CD4-positive, alpha-beta T cell treated with Interleukin-17A for 1 hour (primary cell): ENCODE measurements at places on chromosomes 4 and X.

- DNase-seq: no peak
Measured at GRCh38 chr4:180491210-180491609, 1752.0 kb upstream of the TENM3 start.

- DNase-seq: no peak
Measured at GRCh38 chr4:72473434-72473900, 95.6 kb downstream of the ADAMTS3 start.

DNA sequence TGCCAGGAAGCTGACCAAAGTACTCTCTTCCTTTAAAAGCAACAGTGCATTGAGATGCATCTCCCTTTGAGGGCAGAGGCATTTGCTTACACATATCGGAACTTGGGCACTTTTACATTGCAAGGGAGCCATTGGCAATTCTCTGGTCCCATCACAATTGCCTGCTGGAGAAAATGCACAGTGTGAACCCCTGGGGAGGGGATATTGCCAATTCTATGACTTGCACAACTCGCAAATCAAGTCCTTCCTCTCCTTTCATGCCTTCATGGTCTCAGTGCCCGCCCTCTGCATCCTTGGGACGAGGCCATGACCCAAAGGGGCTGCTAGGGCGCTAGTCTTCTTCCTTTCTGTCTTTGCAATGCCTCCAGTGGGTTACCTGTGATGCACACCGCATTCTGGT is 14.9 kb upstream of the PDZD4 start:
- DNase-seq: no peak

- no peak for DNase-seq
Measured at GRCh38 chr4:1045595-1046201, 34.3 kb downstream of the FGFRL1 start.

- no peak for DNase-seq
Measured at GRCh38 chr4:32396507-32397070, 1676.4 kb downstream of the PCDH7 start.

GRCh38 chr4:114399105-114399504 is 199.5 kb upstream of the UGT8 start:
- DNase-seq: no peak

DNA sequence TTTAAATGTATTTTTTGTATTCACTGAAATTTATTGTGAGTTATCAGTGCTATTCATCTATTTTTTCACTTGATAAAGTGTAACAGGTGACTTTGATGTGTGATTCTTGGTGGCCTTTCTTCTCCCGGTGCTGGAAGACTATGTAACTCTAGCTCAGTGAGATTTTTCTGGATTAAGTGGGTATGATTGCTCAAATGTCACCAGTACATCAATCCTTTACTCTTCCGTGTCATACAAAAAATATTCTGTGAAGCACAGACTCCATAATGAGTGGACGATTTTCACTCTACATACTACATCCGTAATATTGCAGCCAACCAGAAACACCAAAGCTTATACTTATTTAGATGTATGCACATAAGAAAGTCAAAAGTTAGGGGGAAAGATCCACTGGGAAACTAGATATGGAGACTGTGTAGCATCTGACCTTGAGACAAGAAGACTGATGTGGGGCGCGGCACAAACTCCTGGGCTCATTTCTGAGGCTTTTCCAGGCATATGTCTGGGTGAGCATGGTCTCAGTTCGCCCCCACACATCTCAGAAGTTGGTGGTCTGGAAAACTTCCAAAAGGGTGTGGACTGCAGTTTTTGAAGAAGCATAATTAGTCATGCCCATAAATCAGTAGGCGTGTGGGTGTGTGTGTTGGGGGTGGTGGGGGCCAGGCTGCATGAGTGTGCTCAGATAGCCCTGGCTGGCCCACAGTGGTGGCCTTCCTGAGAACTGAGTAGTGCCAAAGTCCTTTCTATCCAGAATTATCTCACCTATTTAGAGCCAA is 53.9 kb upstream of the TENM3 start:
- DNase-seq: no peak

DNA sequence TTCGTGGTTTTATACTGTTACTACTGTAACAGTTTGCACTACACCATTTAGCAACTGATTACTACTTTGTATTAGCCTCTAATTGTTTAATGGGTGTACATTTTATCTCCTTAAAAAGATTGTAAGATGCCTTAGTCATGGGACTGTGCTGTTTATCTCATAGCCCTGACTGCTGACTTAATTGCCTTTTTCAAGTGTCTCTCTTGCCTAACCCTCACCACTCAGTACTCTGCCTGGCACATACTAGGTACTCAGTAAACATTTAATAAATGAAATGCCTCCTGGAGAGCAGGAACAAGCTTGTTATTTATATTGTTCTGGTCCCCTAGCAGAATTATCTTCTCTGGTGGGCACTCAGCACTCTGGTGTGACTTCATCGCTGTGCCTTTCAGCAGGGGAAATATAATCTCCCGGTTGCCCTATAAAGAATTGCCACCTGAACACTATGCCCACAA is 1.7 kb upstream of the STIM2 start:
- no peak for DNase-seq

- DNase-seq: no peak
Measured at GRCh38 chr4:93267747-93268146, 560.8 kb upstream of the ATOH1 start.

DNA sequence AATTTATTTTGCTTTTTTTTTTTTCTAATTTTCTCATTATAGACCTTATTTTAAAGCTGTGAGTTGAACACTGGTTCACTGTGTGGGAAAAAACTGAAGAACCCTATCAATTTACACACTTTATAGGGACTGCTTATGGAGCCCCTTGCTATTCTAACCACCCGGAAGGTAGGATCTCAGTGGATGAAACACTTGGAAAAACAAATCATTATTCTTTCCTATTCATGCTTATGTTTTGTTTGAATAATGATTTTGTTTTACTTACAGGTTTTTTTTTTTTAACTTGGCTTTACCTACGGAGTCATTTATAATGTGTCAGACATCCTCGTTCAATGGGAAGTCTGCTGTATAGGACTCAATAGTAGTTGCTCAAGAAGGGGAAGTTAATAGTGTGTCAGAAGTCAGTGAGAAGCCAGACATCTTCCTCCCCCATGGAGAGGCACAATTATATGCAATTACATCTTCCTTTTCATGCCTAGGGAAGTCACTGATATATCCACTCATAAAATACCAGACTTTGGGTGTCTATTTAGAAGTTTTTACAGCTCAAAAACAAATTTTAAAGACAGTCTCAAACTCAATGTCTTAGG is 113.2 kb downstream of the ARSF start:
- no peak for DNase-seq

DNA sequence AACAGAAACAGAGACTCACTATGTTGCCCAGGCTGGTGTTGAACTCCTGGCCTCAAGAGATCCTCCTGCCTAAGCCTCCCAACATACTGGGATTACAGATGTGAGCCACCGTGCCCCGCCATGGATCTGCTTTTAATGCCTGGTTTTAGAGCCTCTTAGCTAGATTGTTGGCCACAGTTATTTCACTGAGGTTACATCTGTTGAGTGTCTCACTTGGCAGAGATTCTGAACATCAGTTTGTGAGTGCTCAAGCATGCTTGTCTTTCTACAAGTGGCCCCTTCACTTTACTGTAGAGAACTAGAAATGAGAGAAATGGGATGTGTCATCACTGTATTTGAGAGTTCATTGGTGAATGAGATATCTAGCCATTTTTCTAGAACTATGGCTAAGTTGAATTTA is 218.5 kb downstream of the APBB2 start:
- no peak for DNase-seq

DNA sequence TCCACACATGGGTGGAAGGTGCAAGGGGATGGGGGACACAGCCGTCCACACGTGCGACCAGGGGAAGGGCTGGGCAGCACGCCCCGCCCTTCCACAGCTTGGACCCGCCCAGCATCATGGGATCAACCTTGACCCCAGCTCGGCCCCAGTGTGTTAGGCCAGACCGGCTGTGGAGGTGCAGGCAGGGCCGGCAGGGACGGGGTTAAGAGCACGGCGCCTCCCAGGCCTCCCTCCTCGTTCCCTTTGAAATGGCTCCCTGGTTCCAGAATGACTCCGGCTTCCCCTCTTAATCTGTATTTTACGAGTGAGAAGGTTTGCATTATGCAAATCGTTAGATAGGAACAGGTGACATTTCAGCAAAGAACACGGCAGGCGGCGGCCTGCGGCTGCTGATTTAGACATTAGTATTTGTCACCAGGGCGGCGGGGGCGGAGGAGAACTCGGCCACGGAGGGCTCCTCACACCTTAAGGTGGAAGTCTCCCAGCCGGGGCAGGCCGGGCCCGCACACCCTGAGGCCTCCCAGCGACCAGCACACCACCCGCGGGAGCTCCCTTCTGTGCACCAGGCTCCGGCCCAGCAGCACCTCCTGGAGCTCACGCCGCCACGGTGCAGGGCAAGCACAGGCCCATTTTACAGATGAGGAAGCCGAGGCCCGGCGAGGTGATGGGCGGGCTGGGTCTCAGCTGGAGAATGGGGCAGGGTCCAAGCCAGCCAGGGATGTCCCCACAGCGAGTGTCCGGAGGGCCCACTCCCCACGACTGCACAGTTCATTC is 116.1 kb downstream of the FAM53A start:
- no peak for DNase-seq

- DNase-seq: no peak
Measured at GRCh38 chr4:184331268-184331995, 113.8 kb upstream of the ENPP6 start.

- peak; percentile 29 for DNase-seq
Measured at GRCh38 chr4:3285558-3286334, 7.1 kb upstream of the RGS12 start.

DNA sequence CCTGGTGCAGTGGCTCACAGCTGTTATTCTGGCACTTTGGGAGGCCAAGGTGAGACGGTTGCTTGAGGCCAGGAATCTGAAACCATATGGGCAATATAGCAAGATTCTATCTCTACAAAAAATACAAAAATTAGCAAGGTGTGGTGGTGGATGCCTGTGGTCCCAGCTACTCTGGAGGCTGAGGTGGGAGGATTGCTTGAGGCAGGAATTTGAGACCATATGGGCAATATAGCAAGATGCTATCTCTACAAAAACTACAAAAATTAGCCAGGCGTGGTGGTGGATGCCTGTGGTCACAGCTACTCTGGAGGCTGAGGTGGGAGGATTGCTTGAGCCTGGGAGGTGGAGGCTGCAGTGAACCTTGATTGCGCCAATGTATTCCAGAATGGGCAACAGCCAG is 2.3 kb downstream of the ADGRG4 start:
- no peak for DNase-seq

DNA sequence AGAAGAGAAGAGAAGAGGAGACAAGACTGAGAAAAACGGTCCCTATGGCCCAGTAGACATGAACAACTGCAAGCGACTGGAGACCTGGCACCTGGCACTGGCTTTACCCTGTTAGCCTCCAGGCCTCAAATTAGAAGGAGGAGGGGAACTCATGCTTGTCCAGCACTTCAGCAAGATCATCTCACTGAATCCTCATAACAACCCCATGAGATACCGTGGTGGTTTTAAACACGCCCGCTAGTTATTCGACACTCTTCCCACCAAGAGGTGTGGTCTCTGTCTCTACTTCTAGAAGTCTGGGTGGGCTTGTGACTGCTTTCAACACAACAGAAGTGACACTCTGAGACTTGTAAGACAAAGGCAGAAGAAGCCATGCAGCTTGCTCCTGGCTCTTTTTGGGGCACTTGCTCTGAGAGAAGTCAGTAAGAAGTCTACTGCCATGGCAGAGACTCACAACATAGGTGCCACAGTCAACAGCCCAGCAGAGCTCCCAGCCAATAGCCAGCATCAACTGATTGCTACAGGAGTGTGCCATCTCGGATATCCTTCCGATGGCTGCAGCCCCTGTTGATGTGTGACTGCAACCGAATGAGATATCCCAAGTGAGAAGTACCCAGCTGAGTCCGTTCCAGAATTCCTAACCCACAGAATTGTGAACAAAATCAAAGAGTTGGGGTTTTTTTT is 34.0 kb upstream of the BCOR start:
- no peak for DNase-seq

DNA sequence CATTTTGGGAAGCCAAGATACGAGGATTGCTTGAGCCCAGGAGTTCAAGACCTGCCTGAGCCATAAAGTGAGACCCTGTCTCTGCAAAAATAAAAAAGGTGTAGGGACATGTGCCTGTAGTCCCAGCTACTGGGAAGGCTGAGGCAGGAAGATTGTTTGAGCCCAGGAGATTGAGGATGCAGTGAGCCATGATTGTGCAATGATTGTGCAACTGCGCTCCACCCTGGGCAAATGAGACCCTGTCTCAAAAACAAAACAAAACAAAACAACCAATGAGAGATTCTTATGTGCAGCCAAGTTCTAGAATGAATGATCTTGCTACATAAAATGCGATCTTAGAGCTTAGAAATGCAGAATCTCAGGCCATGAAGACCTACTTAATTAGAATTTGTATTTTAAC is 22.5 kb downstream of the SLC9B2 start:
- DNase-seq: no peak

DNA sequence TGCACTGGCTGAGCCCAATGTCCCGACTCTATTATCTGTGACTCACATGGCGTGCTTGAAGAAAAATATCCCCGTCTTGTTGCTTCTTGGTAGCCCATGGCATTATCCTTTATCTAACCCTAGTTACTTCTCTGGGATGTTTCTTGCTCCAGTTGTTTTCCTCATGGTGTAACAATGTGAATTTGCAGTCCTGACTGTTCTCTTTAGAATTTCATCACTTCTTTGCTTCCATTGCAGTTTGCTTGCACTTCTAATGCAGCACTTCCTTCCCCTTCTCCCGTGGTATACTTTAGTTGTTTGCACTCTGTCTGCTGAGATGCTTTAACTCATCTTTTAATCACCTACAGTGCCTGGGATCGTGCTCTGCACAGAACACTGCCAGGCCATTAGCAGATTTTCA is 126.9 kb downstream of the MAML3 start:
- no peak for DNase-seq

GRCh38 chr4:54359919-54360650 is 131.0 kb downstream of the PDGFRA start:
- no peak for DNase-seq

- no peak for DNase-seq
Measured at GRCh38 chr4:126427853-126428252, 1113.1 kb downstream of the FAT4 start.

- DNase-seq: no peak
Measured at GRCh38 chrX:13763489-13763888, 28.9 kb downstream of the OFD1 start.

- no peak for DNase-seq
Measured at GRCh38 chrX:111170017-111170416, 74.0 kb downstream of the PAK3 start.

DNA sequence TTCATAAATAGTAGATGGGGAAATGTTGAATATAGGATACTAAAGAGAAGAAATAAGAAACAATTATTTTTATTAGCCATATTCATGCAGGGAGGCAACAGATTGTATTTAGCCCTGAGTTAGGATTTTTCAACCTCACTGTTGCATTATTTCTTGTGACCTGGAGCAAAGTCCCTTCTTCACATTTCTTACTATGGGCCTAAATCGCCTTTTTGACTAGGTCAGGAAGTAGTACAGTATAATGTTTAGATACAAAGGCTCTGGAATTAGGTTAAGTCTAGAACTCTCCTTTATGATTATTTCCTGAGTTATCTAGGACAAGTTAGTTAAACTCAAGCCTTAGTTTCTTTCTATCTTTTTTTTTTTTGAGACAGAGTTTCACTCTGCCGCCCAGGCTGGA is 88.0 kb downstream of the FRYL start:
- no peak for DNase-seq
